ENCODE measurements at places on chromosomes 1 and 21.

GRCh38 chr1:156160000-156160742 lies 6.8 kb downstream of the SEMA4A start:
- DNase-seq, result no peak

DNA sequence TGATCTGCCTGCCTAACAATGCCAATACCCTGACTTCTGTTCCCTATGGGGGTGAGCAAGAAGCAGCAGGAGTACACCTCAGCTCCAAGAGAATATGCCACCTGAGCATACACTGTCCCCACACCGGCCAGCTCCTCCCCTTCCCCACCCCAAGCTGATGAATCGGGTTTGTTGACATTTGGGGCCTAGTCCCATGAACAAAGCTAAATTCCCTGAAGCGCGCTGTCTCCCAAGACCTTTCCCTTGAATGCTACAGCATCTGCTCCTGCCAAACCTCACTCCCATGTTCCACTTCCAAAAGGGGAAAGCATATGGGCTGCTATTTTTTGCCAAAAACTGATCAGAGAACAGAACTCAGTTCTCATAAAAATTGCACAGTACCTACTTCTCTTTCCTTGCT lies 220.4 kb upstream of the CAMK1G start:
- DNase-seq, result no peak

GRCh38 chr1:176096015-176096414 lies 111.1 kb downstream of the COP1 start:
- DNase-seq, result no peak

DNA sequence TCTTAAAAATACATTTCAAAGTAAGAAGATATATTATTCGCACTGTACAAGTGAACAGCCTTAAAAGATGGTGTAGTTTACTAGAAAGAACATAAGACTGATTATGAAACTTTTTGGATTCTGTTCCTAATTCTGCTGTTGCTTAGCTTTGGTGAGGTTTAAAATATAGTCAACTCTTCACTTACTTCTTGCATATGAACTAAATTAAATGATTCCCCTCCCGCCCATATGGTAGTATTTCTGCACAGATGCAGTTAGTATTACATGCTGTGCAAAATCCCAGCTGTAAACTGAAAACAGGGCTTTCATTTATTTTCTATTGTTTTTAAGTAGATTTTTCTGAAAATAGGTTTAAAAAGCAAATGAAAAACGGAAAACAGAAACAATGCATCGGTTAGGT lies 345.4 kb upstream of the NCAM2 start:
- no peak for DNase-seq

GRCh38 chr1:98919211-98919610 lies 85.5 kb downstream of the PLPPR5 start:
- no peak for DNase-seq

DNA sequence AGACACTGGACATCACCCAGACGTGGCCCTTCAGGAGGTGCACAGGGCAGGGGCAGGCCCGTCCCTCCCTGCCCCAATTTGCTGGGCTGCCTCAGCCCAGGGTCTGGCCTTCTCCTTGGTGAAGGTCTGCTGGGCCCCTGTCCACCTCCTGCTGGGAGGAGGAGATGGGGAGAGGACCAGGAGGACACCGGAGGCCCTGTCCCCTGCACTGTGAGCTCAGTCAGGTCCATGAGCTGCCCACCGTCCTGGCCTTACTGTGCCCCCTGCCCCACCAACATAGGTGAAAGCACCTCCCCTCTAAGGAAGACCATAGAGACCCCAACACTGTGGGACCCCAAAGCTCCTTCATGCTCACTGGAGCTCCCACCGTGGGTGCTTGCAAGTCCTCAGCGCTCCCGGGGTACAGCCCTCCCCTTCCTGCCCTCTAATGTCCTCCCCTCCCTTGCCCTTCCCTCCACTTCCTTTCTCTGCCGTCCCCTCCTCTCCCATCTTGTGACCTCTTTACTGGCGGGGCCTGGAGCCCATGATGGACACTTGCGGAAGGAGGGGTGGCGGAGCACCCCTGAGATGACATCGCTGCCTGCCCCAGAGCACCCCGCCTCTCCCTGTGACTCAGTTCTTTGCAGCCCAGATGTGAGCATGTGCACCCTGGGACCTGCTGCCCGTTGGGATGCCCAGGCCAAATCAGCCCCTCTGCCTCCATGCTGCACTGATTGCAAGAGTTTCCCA lies 4.6 kb downstream of the LRRC3 start:
- DNase-seq, result no peak

DNA sequence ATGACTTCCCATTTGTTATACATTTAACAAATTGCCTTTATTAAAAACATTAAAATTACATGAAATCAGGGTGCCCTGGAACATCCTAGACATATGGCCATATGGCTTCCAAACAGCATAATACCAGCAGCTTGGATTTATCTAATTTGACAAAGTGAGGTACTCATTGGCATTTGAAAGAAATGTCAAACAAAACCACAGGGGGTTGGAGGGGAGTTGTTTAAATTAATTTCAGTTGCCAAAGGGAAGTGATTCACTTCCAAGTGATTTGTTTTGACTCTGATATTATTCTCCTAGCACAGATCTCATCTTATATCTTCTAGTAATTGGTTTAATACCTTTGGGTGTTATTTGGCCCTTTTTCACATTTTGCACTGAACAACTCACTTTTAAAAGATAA lies 24.5 kb upstream of the POU2F1 start:
- peak; percentile 34 for DNase-seq
